ENCODE measurements at places on chromosomes 3 and 15.
A peak's percentile ranks its signal among the peaks of the same experiment; 100 is the strongest.

DNA sequence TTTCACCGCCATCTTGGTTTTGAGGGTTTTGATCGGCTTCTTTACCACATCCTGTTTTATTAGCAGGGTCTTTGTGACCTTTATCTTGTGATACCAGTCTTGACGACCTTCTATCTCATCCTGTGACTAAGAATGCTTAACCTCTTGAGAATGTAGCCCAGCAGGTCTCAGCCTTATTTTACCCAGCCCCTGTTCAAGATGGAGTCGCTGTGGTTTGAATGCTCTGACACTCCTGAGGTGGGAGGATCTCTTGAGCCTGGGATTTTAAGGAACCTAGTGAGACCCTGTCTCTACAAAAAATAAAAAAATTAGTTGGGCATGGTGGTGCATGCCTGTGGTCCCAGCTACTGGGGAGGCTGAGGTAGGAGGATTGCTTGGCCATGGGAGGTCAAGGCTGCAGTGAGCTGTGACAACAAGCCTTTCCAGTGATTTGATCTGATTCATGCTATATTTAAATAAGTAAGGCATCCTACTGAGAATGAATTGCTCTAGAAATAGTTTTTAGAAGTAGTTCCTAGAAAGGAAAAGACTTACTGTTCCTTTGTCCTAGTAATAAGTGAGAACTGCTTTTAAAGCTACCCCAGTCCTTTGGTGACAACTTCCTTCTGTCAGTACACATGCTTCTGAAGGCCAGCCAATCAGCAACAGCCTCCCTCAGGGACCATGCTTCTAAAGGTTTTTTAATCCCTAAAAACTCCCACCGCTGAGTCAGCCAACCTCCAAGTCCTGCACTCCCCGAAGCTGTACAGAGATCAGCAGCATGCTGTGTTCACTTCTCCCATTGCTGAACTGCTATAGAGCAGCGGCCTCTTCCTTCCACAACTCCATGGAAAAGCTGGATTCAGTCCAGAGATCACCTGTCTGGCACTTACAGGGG lies 9.1 kb upstream of the CEMIP start:
- no peak for DNase-seq

DNA sequence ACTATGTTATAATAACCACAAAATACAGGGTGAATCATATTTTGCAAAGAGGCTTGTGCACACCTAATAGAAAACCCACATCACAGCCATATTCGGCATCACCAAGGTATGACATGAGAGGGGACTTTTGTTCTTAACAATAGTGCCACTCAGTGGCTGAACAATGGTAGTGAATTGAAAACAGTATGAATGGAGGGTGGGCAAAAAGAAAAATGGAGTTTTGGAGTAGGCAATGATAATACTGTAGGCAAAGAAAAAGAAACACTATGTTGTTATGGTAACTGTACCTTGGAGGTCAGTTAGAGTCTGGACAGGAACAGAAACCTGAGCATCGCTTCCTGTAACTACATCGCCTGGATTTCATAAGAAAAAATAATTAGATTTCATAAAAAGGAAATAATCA lies 348.6 kb downstream of the PLCL2 start:
- peak; percentile 29 for DNase-seq

DNA sequence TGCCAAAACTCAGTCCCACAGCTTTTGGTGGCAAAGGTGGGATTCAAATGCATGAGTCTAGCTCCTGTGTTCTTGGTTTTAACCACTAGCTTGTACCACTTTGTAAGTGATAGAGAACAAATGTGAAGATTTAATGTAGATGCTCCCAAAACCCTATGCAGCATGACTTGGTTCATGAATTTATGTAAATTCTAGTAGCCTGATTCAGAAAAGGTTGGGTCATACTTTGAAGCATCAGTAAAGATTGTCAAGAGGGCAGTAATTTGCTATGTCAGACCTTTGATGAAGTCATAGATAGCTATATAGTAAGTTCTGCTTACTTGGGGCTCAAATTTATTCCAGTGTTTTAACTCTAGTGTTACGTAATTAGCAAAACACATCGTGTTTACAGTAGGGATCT lies 75.6 kb downstream of the VPS8 start:
- no peak for DNase-seq

DNA sequence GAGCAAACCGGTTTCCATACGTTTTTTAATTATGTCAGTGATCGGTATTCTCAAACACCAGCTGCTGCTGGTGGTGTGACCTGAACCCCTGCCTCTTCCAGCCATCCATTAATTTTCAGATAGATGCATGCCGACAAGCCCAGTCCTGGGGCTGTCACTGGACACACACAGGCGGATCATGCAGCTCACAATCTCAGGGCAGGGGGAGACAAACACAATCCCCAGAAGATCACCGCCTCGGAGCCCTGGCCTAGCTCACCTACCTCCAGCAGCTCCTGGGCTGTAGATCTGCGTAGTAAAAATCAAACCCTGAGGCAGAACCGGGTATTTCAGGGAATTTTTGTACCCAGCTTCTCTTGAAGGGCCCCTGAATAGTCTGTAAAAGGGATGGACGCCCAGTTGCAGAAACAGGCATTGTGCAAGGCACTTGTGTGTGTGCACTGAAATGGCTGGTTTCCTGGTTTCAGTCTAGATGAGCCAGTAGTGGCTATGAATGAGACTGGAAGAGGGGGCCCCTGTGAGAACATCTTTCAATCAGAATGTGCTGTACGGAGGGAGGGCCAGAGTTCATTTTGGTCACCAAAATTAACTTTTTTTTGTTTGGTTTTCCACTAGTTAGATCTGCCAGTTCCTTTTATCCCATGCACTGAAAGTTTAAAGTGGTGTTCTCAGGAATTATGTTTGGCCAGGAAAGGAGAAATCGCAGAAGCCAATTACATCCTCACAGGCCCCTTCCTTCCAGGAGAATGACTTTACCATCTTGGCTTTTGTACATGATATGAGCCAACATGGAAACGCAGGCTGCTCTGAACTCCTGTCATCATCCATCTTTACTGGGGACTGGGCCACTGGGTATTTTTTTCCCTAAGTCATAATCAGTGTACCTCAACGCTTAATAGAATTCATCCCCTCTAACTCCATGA lies 55.0 kb upstream of the RPL32 start:
- no peak for DNase-seq

- DNase-seq: no peak
Measured at GRCh38 chr3:107432013-107432515, 54.8 kb downstream of the CCDC54 start.

DNA sequence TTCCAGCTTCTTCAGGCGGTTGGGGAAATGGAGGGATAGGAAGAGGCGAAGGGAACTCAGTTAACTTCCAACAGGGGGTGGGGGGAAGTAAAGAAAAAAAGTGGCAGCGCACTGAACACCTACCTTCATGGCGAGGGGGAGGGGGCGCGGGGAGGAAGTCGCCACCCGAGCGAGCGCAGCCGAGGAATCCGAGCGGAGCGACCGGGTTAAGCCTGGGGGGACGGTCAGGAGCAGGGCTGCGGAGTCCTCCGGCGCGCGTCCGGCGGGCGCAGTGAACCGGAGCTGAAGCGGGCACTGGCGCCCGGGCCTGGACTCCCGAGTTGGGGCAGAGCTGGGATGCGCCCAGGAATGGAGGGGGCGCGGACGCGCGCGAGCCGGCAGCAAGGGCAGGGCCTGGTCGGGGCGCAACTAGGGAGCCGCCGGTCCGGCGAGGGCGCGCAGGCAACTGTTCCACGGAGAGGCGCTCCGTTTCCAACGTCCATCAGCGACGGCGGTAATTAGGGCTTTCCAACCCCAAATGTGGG lies at the start of gene WNT5A:
Gene WNT5A, minus strand, starts transcription at position 450 of the 524 bp plus-strand sequence. Its CDS starts 321 bp downstream, at position 129.
- no peak for DNase-seq

DNA sequence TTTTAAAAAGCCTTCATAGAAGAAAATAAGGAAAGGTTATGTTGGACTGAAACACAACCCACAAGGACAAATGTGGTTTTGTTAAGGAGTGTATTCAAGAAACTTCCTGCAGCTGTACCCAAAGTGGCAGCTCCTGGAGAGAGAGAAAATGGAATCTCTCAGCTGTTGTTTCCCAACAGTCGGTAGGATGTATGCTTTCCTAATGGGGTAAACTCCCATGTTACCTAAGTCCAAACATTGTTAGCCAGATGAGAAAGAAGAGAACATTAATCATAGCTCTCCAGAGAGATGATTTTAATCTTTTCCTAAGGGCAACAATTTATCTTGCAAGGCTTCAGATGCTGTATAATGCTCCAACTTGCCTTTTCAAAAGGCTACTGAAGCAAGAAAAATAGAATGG lies 22.6 kb upstream of the TEX9 start:
- no peak for DNase-seq

- DNase-seq: no peak
Measured at GRCh38 chr3:134052370-134052769, 22.6 kb upstream of the SLCO2A1 start.

GRCh38 chr15:64530918-64531317 lies 70.5 kb downstream of the ZNF609 start:
- DNase-seq: no peak

- DNase-seq: no peak
Measured at GRCh38 chr3:25474052-25474451, 46.0 kb downstream of the RARB start.

- DNase-seq: no peak
Measured at GRCh38 chr15:98581715-98582114, 66.6 kb upstream of the IGF1R start.

DNA sequence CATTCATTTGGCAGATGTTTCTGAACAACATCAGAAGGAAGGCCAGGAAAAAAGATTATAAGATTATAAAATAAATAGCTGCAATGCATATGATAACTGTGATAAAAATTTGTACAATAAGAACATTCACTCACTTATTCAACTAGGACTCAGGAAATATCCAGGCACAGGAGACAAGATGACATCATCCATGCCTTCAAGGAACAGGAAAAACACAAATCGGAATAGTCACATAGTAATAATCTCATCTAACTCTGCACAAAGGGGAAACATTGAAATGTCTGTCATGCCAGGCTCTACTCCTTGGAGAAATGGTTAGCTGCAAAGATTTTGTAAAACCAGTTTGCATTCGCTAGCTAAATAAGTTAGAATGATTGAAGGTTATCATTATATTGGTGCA lies 233.5 kb upstream of the AGTR1 start:
- peak; percentile 3 for DNase-seq

DNA sequence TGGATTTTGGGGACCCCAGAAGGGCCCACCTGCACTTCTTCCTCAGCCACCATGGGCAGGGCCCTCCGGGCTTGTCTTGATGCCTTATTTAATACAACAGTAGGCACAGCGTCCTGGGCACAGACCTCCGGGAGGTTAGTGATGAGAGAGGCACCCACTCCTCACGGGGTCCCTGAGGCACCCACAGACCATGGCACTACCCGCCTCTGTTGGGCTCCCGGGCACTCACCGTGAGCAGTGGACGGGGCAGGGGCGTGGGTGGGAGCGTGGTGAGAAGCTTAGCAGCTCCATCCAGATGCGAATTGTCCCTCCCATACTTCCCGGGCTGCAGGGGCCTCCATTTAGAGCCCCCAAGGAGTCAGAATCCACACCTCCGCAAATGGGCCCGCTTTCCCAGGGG lies 317 bp upstream of the MESP2 start:
- no peak for DNase-seq

DNA sequence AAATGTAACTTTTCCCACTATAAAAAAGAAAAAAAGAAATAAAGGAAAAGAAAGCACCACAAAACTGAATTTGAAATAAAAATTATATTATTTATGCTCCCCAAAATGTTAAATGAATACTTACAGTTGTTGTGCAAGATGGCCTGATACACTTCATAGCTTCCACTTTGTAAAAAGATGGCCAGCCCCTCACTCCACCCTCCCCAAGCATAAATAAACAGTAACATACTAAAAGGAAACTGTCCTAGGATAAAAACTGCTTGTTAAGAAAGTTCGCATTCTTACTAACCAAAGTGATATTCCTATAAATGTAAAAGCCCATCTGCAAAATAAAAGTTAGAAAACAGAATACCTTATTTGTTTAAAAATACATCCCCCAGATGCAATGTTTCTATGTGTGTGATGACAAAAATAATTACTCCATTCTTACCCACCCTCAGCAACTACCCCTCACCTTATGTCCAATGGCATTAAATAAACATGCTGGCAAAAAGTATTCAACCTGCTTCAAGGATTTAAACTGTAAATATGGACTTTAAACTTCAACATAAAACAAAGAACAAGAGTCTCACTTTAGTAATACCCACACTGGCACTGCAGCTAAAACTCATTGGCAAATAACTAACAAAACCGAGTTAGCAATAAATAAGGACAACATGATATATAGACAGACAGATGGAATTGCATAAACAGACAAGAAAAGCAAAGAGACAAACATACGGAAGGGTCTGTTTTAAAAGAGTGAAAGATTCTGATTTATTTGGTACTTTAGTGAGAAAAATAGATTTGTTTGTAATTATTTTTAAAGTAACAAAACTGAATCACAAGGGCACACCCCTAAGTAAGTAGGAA lies 47.7 kb downstream of the ZBTB20 start:
- no peak for DNase-seq

DNA sequence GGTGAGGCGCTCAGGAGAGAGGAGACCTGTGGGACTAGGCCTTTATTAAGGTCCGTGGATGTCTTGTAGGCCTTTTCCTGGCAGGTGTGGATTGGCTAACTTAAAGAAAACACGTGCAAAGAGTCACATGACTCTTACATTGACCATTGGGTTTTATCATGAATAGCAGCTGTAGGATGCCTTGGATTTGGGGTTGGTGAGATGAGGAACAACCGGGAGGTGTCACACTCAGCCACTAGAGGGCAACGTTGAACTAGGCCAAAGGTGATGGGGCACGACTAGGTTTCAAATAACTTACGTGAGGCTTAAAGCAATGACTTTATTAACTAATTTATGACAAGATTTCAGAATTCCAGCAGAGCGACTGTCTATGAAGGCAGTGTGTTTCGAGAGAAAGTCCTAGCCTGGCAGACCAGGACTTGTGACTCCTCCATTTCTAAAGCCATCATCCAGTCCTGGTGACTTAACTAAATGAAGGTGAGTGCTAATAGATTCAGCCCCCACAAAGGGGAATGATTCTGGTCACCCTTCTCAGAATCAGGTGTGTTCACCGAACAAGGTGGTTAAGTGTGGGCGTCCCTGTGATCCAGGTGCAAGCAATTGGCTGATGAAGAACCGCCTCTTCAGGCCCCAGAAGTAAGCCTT lies 345.6 kb downstream of the MCTP2 start:
- DNase-seq: peak; percentile 4

GRCh38 chr15:30943654-30944335 lies 40.1 kb downstream of the FAN1 start:
- no peak for DNase-seq

- no peak for DNase-seq
Measured at GRCh38 chr3:194503081-194503531, 16.3 kb upstream of the ATP13A3 start.

DNA sequence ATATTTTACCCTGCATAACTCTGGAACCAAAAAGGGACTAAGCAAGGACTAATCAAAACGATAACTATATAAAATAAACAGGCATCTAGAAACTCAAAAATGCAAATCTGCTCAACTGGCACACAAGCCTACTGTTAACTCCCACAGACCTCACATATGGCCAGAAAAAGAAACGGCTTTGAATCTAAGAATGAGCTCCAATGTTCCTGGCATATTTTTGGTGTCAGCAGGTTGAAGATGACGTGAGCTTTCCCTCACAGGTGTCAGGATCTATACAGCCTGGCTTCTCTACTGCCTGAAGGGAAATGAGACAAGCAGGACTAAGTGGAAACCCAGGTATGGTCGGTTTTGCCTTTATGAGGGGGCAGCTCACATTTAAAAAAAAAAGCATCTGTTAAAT lies 120.1 kb upstream of the SPATA12 start:
- DNase-seq: no peak

- no peak for DNase-seq
Measured at GRCh38 chr3:124469555-124469954, 260.7 kb upstream of the UMPS start.

- no peak for DNase-seq
Measured at GRCh38 chr3:30986551-30986950, 92.1 kb upstream of the GADL1 start.
